Heart left ventricle (tissue), 16 donors: ENCODE measurements at places on chromosomes 4 and X.

- DNase-seq = no peak
Measured at GRCh38 chr4:80096175-80096850, 23.3 kb upstream of the ANTXR2 start.

GRCh38 chr4:110020139-110020538 is 107.5 kb downstream of the EGF start:
- DNase-seq = no peak

DNA sequence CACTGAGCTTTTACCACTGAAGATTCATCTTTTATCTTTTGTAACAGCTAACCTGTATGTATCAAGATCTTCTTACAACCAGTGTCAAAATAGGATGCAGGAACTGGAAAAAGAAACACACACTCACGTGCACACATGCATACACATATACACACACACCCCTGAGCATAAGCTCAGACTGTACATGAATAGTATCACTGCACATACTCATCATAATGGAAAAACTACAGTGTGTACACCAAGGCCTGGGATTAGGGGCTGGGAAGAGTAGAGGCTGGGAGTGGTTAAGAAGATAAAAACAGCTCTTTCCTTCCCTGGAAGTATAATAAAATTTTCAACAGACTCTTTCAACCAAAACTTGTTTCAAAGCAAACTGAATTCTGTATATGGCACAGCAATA is 73.4 kb downstream of the RELL1 start:
- no peak for DNase-seq

DNA sequence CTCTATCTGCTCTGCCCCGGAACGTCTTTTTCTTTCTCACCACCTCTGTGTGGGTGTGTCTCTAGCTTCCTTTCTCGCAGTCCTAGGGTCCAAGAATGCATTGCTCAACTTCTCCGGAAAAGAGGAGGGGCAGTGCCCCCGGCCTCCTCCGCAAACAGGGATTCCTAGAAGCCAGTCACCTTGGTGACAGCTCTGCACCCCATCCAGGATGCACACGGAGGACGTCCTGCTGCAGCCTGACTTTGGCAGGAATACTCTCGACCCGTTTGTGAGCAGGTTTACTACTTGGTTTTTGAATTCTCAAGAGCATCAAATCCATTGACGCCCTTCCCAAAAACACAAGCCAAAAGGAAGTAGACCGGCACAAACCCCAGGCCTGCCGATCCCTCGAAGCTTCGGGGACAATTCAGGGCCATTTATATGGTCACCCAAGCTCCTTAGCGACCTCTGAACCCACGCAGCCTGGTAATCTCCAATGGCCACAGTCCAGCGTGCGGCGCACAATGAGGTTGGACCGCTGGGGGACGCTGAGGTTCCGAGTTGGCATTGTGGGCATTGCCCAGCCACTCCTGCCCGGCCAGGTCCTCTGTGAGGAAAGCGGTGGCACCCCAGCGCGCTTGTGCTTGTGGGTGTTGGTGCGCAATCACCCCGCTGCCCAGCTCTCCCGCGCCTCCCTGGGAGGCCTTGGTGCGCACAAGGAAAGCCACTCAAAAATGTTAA is 9.8 kb downstream of the NKX3-2 start:
- no peak for DNase-seq

GRCh38 chrX:132833373-132833772 is 125.1 kb downstream of the HS6ST2 start:
- DNase-seq = no peak

DNA sequence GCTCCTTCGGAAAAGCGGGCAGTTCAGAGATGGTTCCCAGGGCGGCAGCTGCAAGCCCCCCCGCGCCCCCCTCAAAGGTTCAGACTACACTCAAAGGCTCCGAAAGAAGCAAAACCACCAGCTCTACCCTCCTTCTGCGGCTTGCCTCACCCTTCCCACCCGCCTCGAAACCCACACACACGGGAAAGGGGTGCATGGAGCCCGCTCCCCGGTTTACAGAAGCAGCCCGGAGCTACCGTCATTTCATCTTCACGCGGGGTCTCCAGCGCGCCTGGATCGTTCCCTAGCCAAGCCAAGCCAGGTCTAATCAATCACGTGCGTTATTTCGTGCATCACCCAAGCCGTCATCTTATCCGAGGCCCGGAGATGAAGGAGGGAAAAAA is 1.2 kb downstream of the NLGN4X start:
- DNase-seq = no peak

DNA sequence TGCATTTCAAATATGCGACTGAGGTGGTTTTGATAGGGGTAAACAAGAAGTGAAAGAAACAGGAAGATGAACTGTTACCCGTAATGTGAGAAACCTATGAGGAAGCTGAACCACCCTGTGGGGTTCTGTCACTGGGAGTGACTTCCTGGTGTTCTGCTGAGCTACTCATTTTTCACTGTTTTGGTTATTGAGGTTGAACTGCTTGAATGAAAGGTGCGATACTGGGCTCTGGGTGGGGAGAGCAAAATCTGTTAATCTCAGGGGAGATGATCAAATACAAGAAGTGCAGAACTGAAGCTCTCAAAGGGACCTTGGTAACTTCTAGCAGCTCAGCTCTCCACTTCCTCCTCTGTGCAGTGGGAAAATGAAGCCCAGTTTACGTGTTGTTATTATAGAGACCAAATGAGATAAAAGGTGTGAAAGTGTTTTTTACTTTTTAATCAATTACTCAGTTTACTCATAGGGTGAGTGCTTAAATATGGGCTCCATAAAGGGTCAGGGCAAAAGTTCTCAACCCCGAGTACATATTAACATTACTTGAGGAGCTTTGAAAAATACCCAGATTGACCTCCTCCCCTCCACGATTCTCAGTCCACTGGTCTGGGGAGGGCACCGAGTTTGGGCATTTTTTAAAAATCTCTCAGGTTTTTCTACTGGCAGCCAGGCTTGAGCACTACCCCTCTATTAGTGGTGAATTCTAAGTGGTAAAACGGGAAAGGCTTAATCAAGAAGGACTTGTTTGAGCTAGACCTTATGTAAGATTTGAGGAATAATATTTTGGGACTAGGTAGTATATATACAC is 66.7 kb downstream of the COQ2 start:
- no peak for DNase-seq

GRCh38 chr4:156619154-156619934 is 352.3 kb downstream of the PDGFC start:
- DNase-seq = no peak

DNA sequence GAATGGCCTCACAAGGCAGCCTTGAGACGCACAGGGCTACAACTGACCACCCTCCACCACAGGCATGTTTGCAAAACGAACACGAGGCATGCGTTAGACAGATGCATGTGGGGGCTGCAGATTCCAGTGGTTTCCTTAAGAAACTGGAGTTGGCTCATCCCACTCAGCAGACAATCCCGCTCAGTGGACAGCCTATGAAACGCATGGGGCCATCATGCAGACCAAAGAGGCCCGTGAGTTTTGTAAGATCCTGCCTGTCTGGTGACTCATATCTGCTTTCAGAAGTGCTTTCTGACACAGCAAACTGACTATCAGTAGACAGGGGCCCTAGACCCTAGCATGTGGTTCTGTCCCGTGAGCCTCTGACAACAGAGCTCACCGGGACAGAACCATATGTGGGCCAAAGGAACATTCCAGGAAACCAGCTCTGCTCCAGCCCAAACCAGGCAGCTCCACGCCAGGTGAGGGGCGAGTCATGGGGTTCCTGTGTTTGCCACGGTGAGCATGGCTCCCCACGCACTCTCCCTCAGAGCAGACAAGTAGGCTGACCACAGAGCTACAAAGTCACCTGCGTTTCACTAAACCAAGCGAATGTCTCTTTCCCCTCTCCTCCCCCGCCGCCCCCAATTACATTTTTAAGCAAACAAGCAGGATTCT is 74.4 kb downstream of the MTMR1 start:
- no peak for DNase-seq

- no peak for DNase-seq
Measured at GRCh38 chr4:107714256-107714655, 5.8 kb downstream of the PAPSS1 start.

GRCh38 chr4:6913350-6913905 is 3.8 kb downstream of the TBC1D14 start:
- DNase-seq = no peak

- DNase-seq = no peak
Measured at GRCh38 chrX:130385520-130385919, at the start of gene GPR119. TSS of gene GPR119 (minus strand) at chrX:130385674. CDS start at chrX:130385447, 227 bp downstream.

- no peak for DNase-seq
Measured at GRCh38 chr4:12126474-12126873, 697.8 kb upstream of the HS3ST1 start.

- DNase-seq = no peak
Measured at GRCh38 chr4:156764145-156764544, 207.5 kb downstream of the PDGFC start.

DNA sequence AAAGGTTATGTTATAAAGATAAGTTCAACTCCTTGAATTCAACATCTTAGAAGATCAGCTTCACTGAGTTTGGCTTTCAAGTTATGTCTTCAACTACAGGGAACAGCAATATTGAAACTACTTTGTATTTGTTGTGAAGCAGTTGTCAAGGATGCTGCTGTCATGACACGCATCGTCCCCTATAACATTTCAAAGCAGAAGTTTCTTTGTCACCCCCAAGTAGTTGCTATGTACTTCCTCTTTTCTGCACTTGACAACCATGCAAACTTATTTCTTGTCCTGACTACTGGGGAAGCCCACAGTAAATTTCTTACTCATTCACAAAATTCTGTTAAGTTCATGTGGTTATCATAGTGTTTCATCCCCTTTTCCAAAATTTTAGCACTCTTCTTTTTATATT is 14.3 kb downstream of the ANTXR2 start:
- DNase-seq = no peak
